Myocyte (in vitro differentiated cells): ENCODE measurements at places on chromosomes 6 and 20. TPM values are rescaled to one million over a fixed set of nuclear protein-coding genes. Genes with fewer than 3 reads are reported as not detected.

Gene KCNK15
- total RNA-seq = not detected in 2 replicates

Gene CENPW
- total RNA-seq = 0.99 and 4.4 TPM in 2 replicates

Gene DEFB124
- not detected in 2 replicates for total RNA-seq

Gene LY6G6F
- total RNA-seq = not detected in 2 replicates

Gene HSPA12B
- total RNA-seq = not detected in 2 replicates

Gene COL12A1
- total RNA-seq = 14.6 and 17.7 TPM in 2 replicates

Gene BCAS1
- 5.0 and 6.3 TPM in 2 replicates for total RNA-seq

Gene DOK5
- 0.10 and 0.96 TPM in 2 replicates for total RNA-seq

Gene HLA-F
- total RNA-seq = 6.8 TPM in 2 replicates
